ENCODE measurements at places on chromosomes 7 and 10. TPM values are rescaled to one million over a fixed set of nuclear protein-coding genes. Genes with fewer than 3 reads are reported as not detected.

GRCh38 chr7:32164341-32164996, 94.3 kb upstream of the PDE1C start:
- no peak for DNase-seq

DNA sequence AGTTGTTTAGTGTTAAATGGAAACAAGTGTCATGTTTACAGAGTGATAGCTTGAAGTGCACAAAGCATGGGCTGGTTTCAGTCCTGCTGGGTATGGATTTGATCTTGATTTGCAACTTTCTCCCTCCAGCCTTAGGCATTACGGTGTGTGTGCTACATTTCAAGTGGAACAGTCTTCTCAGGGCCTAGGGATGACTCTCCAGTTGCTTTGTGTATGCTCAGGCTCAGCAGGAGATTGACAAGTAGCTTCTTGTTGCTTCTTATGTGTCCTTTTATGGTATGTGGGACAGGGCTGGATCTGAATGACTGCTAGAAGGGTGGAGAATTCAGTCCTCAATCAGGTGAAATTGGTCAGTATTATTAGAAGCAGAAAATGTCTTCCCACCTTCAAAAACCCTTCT, 51.3 kb upstream of the PLEKHA1 start:
- no peak for DNase-seq

DNA sequence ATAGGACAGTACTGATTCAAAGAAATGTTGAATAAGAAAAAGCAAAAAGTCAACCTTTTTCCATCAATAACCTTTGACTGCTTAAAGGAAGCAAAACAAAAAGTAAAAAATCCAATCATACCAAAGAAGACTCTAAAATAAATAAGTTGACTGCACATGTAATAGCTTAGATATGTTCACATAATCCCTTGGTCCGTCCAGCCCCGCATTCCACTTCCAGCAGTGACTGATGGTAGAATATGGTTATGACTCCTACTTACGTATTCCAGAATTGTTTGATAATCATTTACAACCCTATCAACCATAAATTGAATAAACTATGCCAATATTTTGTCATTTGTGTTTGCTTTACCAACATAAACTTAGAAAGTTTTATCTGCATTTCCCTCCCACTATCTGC, 77.9 kb downstream of the CTNNA3 start:
- DNase-seq = no peak

- DNase-seq = no peak
Measured at GRCh38 chr10:104689105-104689504, 48.0 kb downstream of the SORCS3 start.

The POU6F2 gene
- total RNA-seq = 16.4 TPM

DNA sequence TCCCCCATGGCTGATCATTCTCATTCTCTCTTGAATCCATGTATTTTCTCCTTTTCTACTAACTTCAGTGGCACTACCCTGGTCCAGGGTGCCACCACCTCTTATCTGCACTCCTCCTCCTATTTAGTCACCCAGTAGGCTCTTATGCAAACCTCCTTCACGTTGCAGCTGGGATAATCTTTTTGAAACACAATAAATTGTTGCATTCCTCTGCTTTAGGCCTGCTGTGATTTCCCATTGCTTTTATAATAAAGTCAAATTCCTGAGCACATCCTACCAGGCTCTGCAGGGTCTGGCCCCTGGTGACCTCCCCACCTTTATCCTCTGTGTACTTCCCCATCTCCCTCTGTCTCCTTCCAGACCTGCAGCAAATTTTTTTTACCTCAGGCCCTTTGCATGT, 112.7 kb upstream of the KIAA1217 start:
- no peak for DNase-seq

The PAX4 gene
- total RNA-seq = not detected

- no peak for DNase-seq
Measured at GRCh38 chr7:77866370-77866769, 67.8 kb downstream of the PHTF2 start.

GRCh38 chr10:117638200-117638599, 95.7 kb downstream of the EMX2 start:
- no peak for DNase-seq

DNA sequence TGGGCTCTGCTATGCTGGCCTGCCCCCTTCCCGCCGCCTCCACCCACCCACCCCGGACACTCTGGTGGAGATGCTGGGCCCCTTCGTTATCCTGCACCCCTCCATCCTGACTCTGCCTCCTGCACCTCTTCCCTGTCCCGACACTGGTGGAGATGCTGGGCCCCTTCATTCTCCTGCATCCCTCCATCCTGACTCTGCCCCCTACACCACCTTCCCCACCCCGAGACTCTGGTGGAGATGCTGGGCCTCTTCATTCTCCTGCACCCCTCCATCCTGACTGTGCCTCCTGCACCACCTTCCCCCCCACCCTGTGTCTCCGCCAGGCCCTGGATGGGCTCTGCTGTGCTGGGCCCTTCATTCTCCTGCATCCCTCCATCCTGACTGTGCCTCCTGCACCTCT, 15.0 kb downstream of the IDI2 start:
- no peak for DNase-seq

- no peak for DNase-seq
Measured at GRCh38 chr7:148852272-148852671, 31.8 kb downstream of the EZH2 start.

DNA sequence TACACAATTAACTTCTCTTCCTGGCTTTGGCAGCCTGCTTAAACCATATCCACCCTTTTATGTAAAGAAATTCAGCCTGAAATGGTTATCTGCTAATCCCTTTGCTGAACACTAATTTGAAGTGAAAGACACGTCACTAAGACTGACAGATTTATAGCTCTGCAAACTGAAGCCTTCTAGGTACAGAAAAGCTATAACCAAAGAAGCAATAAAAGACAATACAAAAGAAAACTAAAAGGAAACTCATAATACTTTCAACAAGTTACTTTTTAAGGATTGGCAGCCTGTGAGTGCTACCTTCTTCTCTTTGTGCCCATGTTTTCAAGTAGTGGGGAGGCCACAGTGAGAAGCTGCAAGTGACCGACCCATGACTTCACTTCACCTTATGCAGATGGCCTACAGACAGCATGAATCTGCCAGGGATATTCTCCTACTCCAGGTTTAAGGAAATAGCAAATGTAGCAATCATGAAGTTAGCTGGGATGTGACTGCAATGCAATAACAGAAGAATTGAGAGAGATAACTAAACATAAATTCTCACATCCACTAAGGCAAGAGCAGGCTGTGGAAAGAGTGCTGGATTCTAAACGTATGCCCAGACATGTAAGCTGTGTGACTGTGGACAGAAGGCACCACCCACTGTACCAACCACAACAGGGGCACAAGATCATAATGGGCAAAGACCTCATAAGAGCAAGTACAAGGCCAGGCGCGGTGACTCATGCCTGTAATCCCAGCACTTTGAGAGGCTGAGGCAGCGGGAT, 10.7 kb upstream of the SPOCK2 start:
- no peak for DNase-seq

GRCh38 chr7:13161125-13161524, 473.7 kb downstream of the ARL4A start:
- DNase-seq = no peak
